Midbrain (tissue), 1 donor: ENCODE measurements at places on chromosomes 13 and 19.
A peak's percentile ranks its signal among the peaks of the same experiment; 100 is the strongest.

- no peak for DNase-seq
Observed at GRCh38 chr19:5772416-5772815, 12.1 kb downstream of the PRR22 start.

- no peak for DNase-seq
Observed at GRCh38 chr13:66635526-66635925, 594.6 kb downstream of the PCDH9 start.

- peak; percentile 19 for DNase-seq
Observed at GRCh38 chr19:36257520-36257876, 42.6 kb downstream of the ZNF146 start.

GRCh38 chr19:45506989-45507871 is at the start of gene VASP:
Gene VASP, plus strand, starts transcription at chr19:45507479. Its CDS starts 293 bp downstream, at chr19:45507772.
- peak; percentile 69 for DNase-seq

DNA sequence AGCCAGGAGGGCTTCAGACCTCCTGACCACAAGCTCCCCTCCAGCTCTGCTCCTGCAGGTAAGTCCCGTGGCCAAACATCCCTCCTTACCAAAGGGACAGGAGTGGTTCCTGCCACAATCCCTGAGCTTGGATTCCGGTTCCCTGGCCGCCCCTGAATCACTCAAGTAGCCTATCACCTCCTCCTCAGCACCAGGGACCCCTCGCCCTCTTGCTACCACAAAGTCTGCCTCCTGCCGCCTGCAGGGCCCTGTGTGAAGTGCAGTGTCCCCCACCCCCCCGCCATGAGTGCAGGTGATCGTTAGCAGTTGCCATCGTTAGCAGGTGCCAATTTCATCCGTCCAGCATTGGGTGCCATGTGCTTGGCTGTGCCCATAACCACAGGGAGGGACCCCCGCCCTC is 40.8 kb upstream of the RANBP3 start:
- no peak for DNase-seq

- no peak for DNase-seq
Observed at GRCh38 chr13:112132142-112132541, 65.2 kb downstream of the SOX1 start.

- DNase-seq: no peak
Observed at GRCh38 chr13:69721631-69722030, 386.0 kb upstream of the ATXN8OS start.

- no peak for DNase-seq
Observed at GRCh38 chr19:16594131-16594586, 21.9 kb upstream of the SLC35E1 start.

- no peak for DNase-seq
Observed at GRCh38 chr19:7007859-7008258, 13.4 kb downstream of the MBD3L2B start.

DNA sequence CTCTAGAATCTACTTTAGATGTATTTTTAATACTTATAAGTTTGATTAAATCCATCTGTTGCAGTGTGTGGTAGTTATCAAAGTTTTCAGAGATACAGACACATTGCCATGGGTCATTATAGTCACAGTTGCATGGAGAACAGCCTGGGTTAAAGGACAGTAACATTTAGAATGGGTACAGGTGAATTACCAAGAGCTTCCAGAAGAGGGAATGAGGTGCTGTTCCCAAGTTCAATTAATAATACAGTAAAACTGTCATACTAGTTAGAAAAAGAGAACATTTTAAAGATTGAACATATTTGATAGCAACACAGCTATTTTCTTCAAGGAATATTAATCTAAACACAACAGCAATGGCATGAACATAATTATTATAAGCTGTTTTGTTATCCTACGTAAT is 322.6 kb upstream of the SLC10A2 start:
- DNase-seq: no peak

- DNase-seq: no peak
Observed at GRCh38 chr13:79614250-79614918, 133.4 kb downstream of the NDFIP2 start.

GRCh38 chr13:104327211-104327610 is 1261.0 kb upstream of the SLC10A2 start:
- DNase-seq: no peak

DNA sequence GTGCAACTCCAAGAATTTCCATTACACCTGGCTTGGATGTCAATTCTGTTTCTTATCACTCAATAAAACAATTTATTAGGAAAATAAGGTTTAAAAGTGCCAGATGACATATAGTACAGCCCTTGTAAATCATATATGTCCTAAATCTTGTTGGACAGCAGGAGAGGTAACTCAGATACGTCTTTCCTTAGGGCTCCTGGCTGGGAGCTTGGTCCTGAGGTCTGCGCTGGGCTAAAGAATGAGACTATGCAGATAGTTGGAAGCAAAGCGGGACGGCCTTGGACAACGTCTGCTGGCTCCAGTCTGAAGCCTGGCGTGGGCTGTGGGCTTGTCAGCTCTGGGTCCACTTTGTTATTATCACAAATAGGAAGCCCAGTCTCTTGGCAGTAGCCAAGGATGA is 377.0 kb downstream of the DLEU7 start:
- DNase-seq: no peak

DNA sequence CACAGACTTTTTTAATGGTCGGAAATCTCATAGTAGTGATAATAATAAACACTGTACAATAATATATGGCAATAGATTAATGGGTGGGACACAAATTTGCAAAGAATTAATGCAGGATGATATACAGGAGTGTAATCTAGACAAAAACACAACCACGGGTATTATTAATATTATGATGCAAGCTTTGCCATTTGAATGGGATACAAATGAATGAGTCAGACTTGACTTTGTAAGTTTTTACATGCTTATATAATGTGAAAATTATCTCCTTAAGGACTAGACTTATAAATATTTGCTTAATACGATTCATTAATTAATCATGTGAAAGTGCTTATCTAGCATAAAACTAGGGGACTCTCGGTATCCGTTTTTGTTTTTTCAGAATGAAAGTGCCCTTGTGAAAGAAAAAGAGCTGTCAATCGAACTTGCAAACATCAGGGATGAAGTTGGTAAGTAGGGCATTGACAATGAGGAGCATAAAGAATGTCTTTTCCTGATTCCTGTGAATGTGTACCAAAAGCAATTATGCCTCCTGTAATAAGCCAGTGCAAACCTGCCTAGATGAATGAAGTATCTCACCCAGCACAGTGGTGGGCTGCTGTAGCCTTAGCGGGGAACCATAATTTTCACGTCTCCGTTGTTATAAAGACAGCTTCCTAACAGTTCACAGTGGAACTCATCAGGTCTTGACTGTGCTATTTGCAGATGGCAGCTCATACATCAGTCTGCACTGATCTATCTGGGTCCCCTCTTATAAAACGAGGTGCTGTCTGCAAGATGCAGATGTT is 155.7 kb downstream of the SLC7A1 start:
- no peak for DNase-seq

GRCh38 chr13:85528491-85529217 is 270.6 kb downstream of the SLITRK6 start:
- DNase-seq: peak; percentile 51

- DNase-seq: no peak
Observed at GRCh38 chr13:60369242-60369641, 27.8 kb upstream of the TDRD3 start.

GRCh38 chr19:2166741-2167738 is 3.3 kb downstream of the DOT1L start:
- DNase-seq: peak; percentile 63

DNA sequence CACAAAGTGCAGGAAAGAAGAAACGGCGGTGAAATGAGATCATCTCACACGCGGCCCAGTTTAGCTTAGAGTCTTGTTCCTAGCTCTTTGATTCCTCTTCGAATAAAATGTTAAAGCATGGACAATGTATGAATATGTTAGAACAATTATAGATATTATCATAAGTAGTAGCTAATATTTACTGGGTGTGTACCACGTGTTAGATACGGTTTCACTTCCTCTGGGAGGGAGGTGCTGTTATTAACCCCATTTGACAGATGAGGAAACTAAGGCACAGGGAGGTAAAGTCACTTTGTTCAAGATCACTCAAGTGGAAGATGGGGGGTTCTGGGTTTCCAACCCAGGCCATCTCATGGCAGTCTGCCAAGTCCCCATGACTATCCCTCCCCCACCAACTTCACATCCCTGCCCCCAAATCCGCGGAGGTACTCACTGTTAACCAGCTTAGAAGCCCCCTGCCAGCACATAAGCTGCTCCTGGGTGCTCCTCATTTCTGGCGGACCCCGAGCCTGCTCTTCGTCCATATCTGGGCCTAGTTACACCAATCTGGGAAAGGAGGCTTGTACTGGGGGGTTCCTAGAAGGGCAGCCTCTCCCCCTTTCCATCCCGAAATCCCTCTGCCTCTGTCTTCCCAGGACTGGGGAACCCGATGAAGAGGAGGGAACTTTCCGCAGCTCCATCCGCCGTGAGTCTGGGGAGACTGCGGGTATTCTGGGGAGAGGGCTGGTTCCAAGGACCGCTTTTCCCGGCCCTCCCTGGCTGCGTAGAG is 1.0 kb upstream of the FXYD7 start:
- DNase-seq: no peak

GRCh38 chr19:42392165-42392564 is 2.1 kb upstream of the CNFN start:
- DNase-seq: no peak

GRCh38 chr13:51453959-51454703 is 1.3 kb upstream of the INTS6 start:
- peak; percentile 65 for DNase-seq

GRCh38 chr13:33815011-33815550 is 2.9 kb upstream of the RFC3 start:
- DNase-seq: no peak

GRCh38 chr19:30799865-30800755 is 427.9 kb downstream of the ZNF536 start:
- peak; percentile 14 for DNase-seq

DNA sequence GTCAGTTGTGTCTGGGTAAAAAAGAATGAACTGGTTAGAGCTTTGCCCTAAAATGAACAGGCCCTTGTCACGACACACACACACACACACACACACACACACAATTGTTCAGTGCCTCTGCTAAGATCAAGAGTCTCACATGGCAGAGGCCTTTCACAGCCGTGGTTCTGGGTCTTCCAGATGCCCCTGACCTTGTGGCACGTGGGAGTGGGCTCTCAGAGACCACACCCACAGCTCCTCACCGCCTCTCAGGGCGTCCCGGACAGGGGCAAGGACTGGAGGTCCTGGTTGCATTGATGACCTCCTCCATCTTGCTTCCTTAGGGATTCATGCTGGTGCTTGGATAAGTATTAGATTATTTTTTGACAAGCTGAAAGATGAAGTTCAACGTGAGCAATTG is 101.0 kb downstream of the HSPH1 start:
- DNase-seq: no peak

DNA sequence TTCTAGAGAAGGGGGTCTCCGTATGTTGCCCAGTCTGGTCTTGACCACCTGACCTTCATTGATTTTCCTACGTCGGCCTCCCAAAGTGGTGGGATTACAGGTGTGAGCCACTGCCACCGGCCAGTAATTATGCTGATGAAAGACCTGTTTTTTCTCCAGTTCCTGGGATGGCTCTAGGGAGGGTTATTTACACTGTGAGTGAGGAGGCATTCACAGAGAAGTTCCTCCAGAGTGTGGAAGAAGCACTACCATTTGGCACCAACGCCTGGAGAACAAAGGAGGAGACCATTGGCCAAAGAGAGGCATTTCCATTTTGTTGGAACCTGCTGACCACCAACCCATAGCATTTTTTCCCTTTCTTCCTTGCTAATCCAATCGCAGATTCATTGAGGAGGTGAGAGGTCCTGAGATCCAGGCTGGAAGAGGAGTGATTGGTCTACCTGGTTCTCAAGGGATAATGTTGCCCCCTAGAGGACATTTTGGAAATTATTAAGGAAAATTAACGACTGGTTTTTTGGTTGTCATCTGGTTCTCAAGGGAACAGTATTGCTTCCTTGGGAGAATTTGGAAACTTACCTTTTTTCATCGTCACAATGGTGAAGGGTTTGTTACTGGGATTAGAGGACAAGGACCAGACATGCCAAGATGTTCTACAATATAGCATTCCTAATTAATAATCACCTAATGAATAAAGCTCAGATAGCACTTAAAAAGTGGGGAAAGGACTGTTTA is 5.5 kb upstream of the SAE1 start:
- peak; percentile 67 for DNase-seq

DNA sequence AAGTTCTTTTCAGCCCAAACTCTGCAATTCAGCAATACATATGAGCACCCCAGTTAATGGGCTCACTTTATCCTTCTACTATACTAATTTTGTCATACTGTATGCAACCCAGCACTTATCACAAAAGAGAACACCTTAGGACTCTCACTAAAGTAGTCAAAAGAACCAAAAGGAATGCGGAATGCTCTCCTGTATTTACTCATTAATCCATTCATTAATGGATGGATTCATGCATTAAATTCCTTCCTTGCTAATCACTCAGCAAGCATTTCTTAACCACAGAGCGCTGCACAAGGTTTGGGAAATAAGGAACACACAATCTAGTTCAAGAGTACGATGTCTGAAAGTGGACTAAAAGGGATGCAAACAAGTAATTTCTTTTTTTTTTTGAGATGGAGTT is 12.8 kb upstream of the DOCK9 start:
- DNase-seq: no peak

GRCh38 chr13:113425941-113426590 is 27.2 kb downstream of the ADPRHL1 start:
- no peak for DNase-seq

DNA sequence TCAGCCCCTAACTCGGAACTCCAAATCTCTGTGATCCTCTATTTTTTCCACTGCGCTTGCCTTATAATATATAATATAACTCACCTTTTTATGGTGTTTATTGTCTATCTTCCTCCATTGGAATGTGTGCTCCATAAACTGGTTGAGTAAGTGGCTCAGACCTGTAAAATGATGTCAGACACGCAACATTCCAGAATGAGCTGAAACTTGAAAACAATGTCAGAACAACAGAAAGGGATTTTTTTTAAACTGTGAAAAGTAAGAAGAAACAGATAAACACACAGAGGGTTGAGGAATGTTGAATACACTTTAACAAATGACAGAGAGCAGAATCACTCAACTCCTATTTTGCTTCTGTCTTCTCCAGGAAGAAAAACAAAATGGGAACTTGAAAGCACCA is 19.1 kb upstream of the FAM216B start:
- DNase-seq: no peak

- DNase-seq: no peak
Observed at GRCh38 chr13:110646442-110647364, 31.4 kb downstream of the NAXD start.

- no peak for DNase-seq
Observed at GRCh38 chr19:13665125-13665905, 99.0 kb upstream of the MRI1 start.

GRCh38 chr13:45331123-45331619 is 9.8 kb downstream of the TPT1 start:
- no peak for DNase-seq

GRCh38 chr13:25733696-25734435 is 317.9 kb downstream of the SHISA2 start:
- DNase-seq: no peak

GRCh38 chr13:95073747-95074311 is 227.4 kb downstream of the ABCC4 start:
- DNase-seq: no peak

DNA sequence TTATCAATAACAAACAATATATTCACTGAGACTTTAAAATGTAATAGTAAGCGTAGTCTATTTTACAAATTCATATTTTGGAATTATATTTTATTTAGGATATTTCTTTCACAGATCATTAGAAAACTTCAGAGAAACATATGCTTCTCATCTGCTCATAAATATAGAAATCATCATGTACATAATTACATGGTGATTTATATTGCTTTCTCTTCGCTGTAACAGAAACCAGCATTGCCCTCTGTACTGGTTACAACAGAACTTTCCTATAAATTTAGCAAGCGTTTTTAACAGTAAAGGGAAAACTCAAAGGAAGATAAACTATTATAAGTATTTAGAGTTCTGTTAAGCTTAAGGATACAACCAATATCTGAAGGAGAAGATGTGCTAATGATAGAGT is 672.8 kb downstream of the PCDH9 start:
- DNase-seq: no peak

GRCh38 chr13:97621631-97622030 is 187.7 kb downstream of the RAP2A start:
- no peak for DNase-seq
